ENCODE measurements at places on chromosomes 6 and 20.

DNA sequence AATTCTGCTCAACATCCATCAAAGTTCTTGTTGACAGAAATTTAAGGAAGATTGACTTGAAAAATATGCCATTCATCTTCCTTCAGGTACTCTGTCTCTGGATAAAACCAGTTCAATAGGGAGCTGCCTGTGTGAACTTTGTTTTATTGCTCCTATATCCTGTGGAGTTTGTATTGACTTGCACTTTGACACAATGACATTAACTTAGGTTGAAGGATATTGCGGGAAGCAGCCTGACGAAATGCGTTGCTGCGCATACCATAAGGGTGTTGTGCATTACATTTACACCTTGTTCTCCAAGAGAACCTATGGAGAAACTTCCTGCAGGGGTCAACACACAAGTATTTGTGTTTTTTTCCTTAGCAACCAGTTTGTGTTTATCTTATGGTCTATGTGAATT lies 185.4 kb upstream of the GRIK2 start:
- H3K4me1 ChIP-seq: no peaks in the 10 kb centered on the region
- no peak for DNase-seq
- no peaks in the 10 kb centered on the region for H3K36me3 ChIP-seq
- no peak overlapping the region for H3K4me3 ChIP-seq

DNA sequence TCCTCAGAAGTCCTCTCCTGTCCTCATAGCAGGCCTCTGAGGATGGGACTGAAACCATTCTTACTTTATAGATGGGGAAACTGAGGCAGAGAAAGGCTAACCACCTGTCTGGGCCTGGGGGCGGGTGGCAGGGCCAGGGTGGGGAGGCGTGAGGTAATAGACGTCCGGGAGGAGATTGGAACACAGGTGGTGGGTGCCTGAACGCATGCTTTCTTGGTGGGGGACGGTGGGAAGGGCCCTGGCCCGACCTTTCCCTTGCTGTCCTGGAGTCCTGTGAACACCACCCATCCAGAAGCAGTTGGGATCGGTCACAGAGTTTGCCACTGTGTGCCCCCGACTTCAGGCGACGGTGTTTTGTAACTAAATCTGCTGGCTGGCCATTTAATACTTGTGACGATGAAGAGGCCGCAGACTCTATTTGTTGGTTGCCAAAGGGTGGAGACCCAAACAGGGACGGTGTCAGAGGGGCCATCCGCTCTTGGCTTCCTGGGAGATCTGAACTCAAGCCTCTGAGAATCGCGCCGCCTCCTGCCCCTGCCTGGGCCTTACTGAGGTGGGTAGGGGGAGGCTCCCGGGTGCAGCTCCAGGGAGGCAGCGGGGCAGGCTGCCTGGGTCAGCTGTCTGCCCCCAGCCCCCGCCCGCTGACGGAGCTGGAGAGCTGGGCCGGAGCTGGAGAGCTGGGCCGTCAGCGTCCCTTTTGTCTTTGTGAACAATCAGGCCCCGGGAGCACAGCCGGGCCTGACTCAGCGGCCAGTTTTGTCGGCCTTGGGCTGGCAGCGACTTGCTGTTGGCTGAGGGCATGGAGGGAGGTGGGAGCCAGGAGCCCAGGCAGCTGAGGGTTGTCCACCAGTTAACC lies 4.1 kb downstream of the RBM38 start:
- peak; percentile 53 for DNase-seq
- H3K4me1 ChIP-seq: peaks cover 12% of the 10 kb centered on the region
- H3K4me3 ChIP-seq: no peak overlapping the region
- H3K27ac ChIP-seq: no peak overlapping the region
- peaks cover 29% of the 10 kb centered on the region for H3K36me3 ChIP-seq

- no peaks in the 10 kb centered on the region for H3K36me3 ChIP-seq
- H3K27me3 ChIP-seq: no peaks in the 10 kb centered on the region
- DNase-seq: peak; percentile 87
- no peak overlapping the region for H3K4me3 ChIP-seq
These were observed 24.8 kb upstream of the FOXQ1 start for GRCh38 chr6:1287103-1287591.

GRCh38 chr20:50680105-50680960 lies 11.0 kb downstream of the RIPOR3 start:
- no peak for DNase-seq
- H3K36me3 ChIP-seq: no peaks in the 10 kb centered on the region
- H3K27ac ChIP-seq: no peak overlapping the region

- no peaks in the 10 kb centered on the region for H3K4me1 ChIP-seq
- DNase-seq: no peak
- no peak overlapping the region for H3K4me3 ChIP-seq
These were observed 30.8 kb downstream of the SIM1 start for GRCh38 chr6:100433726-100434435.

- no peaks in the 10 kb centered on the region for H3K36me3 ChIP-seq
- H3K27ac ChIP-seq: no peak within 1 kb of the TSS
- no peak for DNase-seq
These were observed at the start of gene TMEM74B for GRCh38 chr20:1184638-1185315. TMEM74B (minus strand) TSS chr20:1184981; CDS start chr20:1183801, 1,180 bp downstream.

GRCh38 chr20:1373614-1374013 lies 19.2 kb downstream of the FKBP1A start:
- DNase-seq: no peak
- peaks cover 36% of the 10 kb centered on the region for H3K4me1 ChIP-seq
- H3K36me3 ChIP-seq: peaks cover 19% of the 10 kb centered on the region
- H3K4me3 ChIP-seq: no peak overlapping the region

- no peak for DNase-seq
- H3K27me3 ChIP-seq: no peaks in the 10 kb centered on the region
- H3K4me3 ChIP-seq: no peak overlapping the region
- H3K27ac ChIP-seq: peak overlapping the region; percentile 98
- H3K4me1 ChIP-seq: peaks cover 16% of the 10 kb centered on the region
These were observed 37.5 kb upstream of the NOX3 start for GRCh38 chr6:155493026-155493693.

- no peak overlapping the region for H3K27ac ChIP-seq
- H3K4me1 ChIP-seq: no peaks in the 10 kb centered on the region
- H3K36me3 ChIP-seq: no peaks in the 10 kb centered on the region
- H3K27me3 ChIP-seq: no peaks in the 10 kb centered on the region
These were observed 17.4 kb downstream of the RCAN2 start for GRCh38 chr6:46473881-46474280.

- no peaks in the 10 kb centered on the region for H3K27me3 ChIP-seq
- no peak overlapping the region for H3K4me3 ChIP-seq
- no peak overlapping the region for H3K27ac ChIP-seq
These were observed 77.1 kb downstream of the WASF1 start for GRCh38 chr6:110102411-110102810.

GRCh38 chr20:59775687-59776055 lies 157.8 kb downstream of the SYCP2 start:
- no peaks in the 10 kb centered on the region for H3K4me1 ChIP-seq
- DNase-seq: no peak
- no peak overlapping the region for H3K4me3 ChIP-seq
- H3K27ac ChIP-seq: no peak overlapping the region
- no peaks in the 10 kb centered on the region for H3K27me3 ChIP-seq
- no peaks in the 10 kb centered on the region for H3K36me3 ChIP-seq

DNA sequence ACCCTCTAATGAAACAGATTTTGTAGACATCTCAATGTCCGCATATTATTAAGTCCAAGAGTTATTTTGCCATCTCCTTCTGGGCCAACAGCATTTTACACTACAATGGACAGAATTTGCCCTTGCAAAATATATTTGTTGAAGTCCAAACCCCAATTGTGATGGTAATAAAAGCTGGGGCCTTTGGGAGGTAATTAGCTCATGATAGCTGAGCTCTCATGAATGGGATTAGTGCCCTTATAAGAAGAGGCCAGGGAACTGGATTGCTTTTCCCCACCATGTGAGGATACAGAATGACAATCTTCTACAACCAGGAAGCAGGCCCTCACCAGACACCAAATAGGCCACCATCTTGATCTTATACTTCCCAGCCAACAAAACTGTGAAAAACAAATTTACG lies 44.9 kb upstream of the MTRF1L start:
- DNase-seq: no peak
- H3K27me3 ChIP-seq: no peaks in the 10 kb centered on the region
- H3K4me3 ChIP-seq: no peak overlapping the region

DNA sequence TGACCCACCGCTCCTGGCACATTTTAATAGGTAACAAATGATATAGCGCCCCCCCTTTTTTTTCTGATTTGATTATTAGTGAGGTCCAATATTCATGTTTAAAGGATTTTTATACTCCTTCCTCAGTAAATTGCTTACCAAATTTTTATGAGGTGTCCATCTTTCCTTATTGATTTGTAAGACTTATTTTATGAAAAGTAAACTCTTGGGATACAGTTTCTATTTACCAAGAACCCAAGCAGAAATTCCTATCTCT lies 25.1 kb downstream of the TRIM27 start:
- H3K4me3 ChIP-seq: no peak overlapping the region
- no peaks in the 10 kb centered on the region for H3K4me1 ChIP-seq
- H3K27me3 ChIP-seq: no peaks in the 10 kb centered on the region
- no peak overlapping the region for H3K27ac ChIP-seq

GRCh38 chr20:51335329-51335841 lies 207.1 kb downstream of the NFATC2 start:
- H3K27me3 ChIP-seq: no peaks in the 10 kb centered on the region
- peak; percentile 100 for DNase-seq
- no peaks in the 10 kb centered on the region for H3K36me3 ChIP-seq
- peak overlapping the region; percentile 87 for H3K27ac ChIP-seq
- peaks cover 21% of the 10 kb centered on the region for H3K4me1 ChIP-seq

DNA sequence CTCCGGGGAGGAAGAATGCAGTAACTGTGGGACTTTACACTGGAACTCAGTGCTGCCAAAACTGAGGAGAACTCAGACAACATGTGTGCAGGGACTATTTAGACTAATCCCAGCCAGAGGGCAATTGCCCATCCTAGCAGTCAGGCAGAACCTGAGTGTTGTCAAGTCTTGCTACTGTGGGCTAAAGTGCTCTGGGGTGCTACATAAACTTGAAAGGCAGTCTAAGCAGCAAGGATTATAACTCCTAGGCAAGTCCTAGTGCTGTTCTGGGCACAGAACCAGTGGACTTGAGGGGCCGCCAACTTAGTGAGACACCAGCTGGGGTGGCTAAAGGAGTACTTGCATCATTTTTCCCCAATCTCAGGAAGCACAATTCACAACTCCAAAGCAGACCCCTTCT lies 363.8 kb upstream of the PTCHD4 start:
- no peak for DNase-seq
- H3K27me3 ChIP-seq: no peaks in the 10 kb centered on the region
- H3K36me3 ChIP-seq: no peaks in the 10 kb centered on the region
- no peaks in the 10 kb centered on the region for H3K4me1 ChIP-seq
- H3K27ac ChIP-seq: no peak overlapping the region

DNA sequence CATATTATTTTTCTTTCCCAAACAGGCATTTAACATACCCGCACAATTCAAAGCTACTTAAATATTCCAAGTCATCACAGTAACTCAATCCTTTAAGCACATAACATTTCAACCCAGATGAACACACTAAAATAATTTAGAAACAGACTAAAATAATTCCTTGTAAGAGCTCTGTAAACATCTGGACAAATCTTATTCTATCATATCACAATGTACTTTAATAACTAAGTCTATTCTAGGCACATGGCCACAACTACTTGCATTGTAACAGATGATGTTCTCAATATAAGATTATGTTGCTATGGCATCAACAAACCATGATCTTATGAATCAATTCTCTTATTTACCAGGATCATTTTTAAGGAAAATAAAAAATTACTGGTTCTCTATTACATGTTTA lies 123.2 kb upstream of the THEMIS start:
- H3K4me1 ChIP-seq: no peaks in the 10 kb centered on the region
- no peaks in the 10 kb centered on the region for H3K27me3 ChIP-seq
- no peak for DNase-seq
- 0 out of 2 replicates have a peak, but pooled peaks cover 3% of the 10 kb centered on the region for H3K36me3 ChIP-seq
- no peak overlapping the region for H3K27ac ChIP-seq

DNA sequence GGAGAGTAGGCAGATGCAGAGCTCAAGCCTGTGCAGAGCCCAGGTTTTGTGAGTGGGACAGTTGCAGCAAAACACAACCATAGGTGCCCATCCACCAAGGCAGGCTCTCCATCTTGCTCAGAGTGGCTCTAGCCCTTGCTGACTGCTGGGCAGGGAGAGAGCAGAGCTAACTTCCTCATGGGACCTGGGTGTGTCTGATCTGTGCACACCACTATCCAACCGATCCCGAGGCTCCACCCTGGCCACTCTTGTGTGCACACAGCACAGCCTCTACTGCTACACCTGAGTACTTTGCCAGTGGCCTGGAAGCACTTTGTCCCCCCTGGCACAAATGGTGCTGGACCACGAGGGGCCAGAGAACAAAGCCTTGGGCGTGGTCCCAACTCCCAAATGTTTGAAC lies 7.9 kb upstream of the DEFB125 start:
- H3K36me3 ChIP-seq: no peaks in the 10 kb centered on the region
- H3K4me3 ChIP-seq: no peak overlapping the region
- H3K4me1 ChIP-seq: no peaks in the 10 kb centered on the region
- no peaks in the 10 kb centered on the region for H3K27me3 ChIP-seq
- no peak overlapping the region for H3K27ac ChIP-seq

- H3K4me1 ChIP-seq: peaks cover 3% of the 10 kb centered on the region
- H3K27me3 ChIP-seq: no peaks in the 10 kb centered on the region
- no peak for DNase-seq
These were observed 75.1 kb upstream of the PTPRK start for GRCh38 chr6:128595544-128595943.

DNA sequence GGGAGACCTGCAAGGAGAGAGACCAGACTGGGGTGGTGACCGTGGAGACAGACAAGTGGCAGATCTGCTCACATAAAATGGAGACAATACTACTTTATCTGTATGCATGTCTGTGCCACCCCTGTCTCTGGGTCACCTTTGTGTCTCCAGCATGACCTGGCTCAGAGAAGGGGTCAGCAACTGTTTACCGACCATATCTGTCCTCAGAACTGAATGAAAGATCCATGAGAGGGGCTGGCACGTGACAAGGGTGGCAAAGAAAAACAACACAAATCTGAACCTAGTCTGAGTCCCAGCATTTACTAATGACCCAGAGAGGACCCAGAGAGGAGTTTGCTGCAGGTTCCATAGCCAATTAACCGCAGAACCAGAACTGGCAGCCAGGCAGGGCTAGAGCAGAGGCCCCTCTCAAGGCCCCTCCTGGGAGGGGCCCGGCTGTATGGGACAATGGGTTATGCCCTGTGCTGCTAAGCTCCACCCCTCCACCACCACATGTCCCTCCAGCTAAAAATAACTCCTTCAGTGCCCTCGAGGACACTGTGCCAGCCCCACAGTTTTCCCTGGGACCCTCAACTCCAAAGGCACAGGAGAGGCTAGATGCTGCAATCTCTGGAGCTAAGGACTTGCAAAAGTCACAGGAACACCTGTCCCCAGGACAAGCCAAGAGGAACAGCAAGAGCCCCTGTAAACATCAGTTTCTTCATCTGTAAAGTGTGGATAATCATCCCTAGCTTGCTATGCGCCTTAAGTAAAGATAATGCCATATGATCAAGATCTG lies 2.2 kb downstream of the AHCY start:
- H3K4me1 ChIP-seq: peaks cover 9% of the 10 kb centered on the region
- no peak overlapping the region for H3K27ac ChIP-seq
- no peaks in the 10 kb centered on the region for H3K27me3 ChIP-seq
- no peak overlapping the region for H3K4me3 ChIP-seq
